ENCODE measurements at places on chromosomes 16 and 17.

- DNase-seq: peak; percentile 57
Measured at GRCh38 chr17:17021194-17021863, 20.9 kb upstream of the MPRIP start.

DNA sequence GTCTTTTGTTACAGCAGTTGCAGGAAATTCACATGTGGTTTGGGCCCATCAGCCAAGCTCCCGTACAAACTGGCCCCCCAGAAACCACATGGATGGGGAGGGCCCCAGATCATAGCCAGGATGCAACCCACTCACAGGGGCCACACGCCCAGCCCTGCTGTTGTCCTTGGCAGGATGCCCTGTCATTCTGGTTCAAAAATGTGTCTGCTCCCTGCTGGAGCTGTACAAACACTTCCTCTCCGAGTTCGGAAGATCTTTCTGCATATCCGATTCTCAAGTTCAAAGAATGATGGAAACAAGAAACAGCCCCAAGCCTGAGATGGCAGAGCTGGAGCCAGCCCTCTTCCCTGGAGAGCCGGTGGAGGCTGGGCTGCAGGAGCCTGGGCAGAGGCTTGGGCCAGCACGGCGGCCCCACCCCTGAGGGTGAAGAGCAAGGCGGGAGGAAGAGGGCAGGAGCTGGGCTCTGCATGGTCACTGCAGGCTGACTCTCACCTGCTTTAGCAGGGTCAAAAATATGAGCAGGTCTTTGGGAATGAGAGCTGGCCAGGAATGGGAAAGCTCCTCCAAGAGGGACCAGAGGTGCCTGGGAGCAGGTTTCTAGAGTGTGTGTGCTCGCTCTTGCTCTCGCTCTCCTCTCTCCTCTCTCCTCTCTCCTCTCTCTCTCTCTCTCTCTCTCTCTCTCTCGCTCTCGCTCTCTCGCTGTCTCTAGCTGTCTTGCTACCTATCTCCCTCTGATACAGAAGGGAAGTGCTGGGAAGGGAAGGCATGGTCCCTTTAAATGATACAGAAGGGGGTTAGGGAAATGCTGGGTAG, 34.7 kb upstream of the ENPP7 start:
- DNase-seq: no peak

DNA sequence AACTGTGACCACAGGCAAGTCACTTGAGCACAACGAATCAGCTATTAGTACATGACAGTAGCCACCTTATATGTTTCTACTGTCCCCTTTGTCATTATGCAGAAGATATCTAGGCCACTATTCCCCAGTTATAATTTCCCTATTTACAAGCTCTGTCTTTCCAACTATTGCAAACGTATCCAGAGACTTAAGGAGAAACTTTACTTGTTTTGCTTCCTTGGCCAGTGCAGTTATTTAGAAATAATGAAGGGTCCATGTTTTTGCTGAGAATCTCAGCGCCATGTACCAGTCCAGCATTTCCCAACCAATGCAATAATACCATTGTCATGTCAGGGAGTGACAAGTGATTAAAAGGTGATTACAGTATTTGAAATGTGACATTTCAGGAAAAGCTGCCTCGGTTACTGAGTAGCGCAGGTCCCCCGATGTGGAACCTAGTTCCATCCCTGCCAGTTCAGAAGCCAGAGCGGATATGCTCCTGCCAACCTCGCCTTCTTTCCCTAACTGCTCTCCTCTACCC, 743 bp downstream of the ZNF624 start:
- DNase-seq: no peak

DNA sequence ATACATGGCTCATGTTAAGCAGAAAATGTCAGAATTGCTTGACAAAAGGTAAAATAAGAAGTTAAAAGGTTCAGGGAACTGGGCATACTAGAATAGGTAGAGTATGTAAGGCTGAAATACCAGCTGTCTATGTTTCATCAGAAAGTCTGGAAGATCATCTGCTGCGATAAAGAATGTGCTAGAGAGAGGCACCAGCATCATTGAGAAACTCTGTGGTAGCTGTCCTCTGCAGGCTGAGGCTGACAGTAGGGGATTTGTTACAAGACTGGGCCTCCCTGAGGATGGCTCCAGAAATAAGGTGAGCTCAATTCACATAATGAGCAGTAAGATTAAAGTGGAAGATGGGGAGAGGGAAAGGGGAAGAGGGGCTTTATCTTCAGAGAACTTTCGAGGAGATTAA, 4.5 kb upstream of the ZNF287 start:
- no peak for DNase-seq

DNA sequence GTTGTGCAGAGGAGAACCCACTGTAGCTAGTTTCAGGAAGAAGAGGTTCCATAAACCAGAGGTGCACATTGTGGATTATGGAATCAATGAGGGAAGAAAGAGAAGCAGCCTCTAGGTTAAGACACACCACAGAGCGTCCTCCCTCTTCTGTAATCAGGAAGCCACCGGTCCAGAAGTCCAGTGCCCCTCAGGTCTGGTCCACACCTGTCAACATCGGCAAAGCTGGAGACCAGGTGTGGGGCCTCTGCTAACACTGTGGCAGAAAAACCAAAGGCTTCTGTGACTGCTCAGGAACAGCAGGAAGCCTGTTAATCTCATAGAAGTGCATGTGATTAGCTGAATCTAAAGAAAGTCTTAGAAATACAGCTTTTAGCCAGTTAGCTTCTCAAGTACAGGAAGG, 23.3 kb downstream of the LIMD2 start:
- no peak for DNase-seq

DNA sequence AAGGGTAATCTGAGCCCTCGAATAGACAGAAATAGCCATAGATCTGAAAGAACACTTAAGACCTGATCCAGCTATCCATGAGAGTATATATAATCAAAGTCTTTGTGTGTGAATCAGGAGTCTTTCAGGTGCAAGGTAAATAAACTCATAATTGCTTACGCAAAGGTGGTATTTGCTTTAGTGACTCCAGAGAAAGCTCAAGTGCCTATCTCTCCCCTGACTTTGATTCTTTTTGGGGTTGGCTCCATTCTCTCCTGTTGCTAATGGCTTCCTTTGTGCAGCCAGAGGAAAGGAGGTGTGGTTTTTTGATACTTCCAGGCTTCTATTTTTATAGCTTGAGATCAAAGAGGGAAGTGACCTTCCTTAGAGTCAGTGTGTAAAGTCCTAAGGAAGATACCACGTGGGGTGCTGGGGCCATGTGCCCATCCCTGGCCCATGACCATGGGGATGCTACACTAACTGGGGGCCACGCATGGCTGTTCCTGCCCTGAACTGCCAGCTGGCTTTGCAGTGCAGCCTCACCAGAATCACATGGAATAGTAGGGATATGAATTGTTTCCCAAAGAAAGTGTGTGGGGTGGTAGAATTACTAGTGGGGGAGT, 45.8 kb downstream of the TENT4B start:
- DNase-seq: no peak

- no peak for DNase-seq
Measured at GRCh38 chr17:55540414-55541091, 29.3 kb upstream of the SMIM36 start.

- DNase-seq: peak; percentile 83
Measured at GRCh38 chr17:50507871-50508572, at the start of gene MYCBPAP. TSS of gene MYCBPAP (plus strand) at chr17:50508439. CDS start at chr17:50508675, 236 bp downstream.

- no peak for DNase-seq
Measured at GRCh38 chr17:4018446-4018845, 54.2 kb upstream of the ATP2A3 start.

DNA sequence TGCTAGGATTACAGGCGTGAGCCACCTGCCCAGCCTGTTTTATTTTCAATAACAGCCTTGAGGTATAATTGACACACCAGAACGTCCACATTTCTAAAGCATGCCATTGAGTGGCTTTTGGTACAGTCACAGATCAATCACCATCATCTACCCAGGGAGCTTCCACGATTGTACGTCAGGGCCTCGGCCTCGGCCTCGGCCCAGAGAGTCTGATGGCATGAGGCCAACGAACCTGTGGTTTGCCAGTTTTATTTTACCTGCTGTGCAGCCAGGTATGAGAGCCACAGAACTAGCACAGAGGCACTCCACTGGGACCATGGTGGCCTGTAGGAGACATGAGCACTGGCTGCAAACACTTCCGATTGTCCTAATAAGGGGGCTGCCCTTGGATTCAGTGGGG, 8.3 kb downstream of the UBALD1 start:
- no peak for DNase-seq

DNA sequence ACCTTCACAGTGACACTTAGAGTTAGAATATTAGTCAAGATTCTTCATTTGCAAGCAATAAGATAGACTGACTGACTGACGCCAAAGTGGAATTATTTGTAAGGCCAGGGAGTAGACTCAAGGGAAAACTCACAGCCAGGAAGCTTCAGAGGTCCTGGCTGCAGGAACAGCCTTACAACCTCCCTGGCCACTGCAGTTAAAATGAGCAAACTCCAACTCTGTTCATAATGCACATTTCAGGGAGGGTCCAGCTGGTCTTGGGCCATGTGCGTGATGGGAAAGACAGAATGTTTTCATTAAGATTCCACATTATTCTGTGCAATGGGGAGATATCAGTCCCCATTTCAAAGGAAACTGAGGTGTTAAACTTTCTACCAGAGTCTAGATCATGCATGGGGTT, 9.9 kb downstream of the CAPNS2 start:
- no peak for DNase-seq

- DNase-seq: no peak
Measured at GRCh38 chr17:1830288-1830687, 483 bp downstream of the RPA1 start.

DNA sequence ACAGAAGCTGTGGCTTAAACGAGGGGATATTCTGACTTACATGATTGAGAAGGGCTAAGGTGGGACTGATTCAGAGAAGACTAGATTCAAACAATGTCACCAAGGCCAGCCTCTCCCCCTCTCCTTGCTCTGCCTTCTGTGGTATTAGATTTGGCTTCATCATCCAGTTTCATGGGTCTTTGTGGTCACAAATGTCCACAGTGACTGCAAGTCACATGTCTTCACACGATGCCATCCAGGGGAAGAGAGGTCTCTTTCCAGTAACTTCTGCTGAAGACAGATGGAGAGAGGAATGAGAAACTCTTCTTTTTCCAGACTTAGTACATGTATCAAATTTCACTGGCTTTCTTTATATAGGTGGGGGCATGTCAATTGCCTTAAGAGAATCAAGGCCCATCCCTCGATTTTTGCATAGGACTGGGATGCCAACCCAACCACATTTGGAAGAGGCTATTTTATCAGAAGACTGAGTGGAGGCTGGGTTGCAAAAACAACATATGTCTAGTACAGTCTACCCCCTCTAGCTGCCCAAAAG, 57.3 kb upstream of the HNF1B start:
- no peak for DNase-seq

DNA sequence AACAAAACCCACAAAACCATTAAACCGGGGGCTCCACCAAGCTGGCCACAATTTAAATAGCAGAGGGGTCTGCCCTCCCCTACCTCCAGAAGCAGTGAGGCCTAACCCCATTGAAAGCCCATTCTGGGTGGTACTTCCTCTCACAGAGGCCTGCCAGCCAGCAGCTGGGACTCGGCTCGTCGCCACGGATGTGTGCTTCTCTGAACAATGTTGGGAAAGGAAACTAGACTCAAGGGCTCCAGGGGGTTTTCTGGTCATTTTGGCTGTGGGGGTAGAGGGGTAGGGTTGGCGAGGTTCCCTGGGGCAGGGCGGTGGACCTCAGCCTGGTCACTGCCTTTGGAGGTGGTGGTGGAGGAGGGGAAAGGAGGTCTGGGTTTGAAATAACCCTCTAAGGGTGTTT, 4.7 kb upstream of the PLCG2 start:
- no peak for DNase-seq

DNA sequence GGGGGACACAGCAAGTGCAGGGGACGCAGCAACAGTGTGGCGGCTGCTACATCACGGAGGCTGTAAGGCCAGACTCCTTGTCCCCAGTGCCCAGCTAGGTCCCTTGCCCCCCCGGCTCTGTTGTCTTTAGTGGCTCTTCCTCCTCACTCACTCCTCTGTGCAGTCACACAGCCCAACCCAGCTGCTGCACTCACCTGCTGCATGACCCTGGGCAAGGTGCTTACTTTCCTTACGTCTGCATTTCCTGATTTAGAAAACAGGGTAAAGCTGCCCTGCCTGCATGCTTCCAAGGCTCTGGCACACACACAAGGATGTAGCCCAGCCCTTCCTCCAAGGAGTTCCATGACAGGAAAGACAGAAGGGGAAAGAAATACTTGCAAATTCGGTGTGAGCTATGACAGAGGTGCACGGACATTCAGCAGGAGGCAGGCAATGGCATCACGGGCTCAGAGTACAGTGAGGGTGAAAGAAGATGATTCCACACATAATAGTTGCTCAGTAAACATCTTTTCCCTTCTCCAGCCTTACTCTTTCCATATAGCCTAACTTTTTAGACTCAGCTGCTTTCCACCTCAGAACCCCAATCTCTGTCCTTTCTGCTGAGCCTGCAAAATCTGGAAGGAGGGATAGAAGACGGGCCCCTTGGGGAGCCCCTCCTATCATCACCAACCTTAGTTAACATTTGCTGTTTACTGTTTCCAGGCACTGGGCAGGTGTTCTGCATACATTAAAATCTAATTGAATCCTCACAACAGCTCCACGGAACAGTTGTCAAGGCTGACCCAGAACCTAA, 150.9 kb downstream of the MRM1 start:
- no peak for DNase-seq
